Stimulated activated CD4-positive, alpha-beta T cell treated with anti-CD3 and anti-CD28 coated beads, Interleukin-12 subunit alpha, Interleukin-12 subunit beta, amount 100 ng/mL, for 48 hours (primary cell): ENCODE measurements at places on chromosomes 16 and 17.

DNA sequence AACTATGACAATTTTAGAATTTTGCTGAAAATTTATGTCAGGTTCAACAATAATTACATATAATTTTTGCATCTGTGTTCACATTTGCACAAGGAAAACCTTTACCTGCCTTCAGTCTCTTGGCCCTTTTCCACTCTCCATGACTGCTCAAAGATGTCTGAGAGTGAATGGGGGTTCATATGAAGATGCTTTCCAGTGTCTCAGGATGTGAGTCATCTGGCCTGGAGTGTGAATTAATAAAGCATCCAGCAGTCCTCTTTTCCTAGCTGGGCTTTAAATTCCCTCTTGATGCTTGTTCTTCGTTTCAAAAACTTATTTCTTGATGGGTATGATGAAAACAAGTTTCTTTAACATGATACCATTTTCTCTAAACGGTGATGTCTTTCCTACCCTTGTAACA lies 99.9 kb downstream of the CDK5R1 start:
- DNase-seq, result no peak

DNA sequence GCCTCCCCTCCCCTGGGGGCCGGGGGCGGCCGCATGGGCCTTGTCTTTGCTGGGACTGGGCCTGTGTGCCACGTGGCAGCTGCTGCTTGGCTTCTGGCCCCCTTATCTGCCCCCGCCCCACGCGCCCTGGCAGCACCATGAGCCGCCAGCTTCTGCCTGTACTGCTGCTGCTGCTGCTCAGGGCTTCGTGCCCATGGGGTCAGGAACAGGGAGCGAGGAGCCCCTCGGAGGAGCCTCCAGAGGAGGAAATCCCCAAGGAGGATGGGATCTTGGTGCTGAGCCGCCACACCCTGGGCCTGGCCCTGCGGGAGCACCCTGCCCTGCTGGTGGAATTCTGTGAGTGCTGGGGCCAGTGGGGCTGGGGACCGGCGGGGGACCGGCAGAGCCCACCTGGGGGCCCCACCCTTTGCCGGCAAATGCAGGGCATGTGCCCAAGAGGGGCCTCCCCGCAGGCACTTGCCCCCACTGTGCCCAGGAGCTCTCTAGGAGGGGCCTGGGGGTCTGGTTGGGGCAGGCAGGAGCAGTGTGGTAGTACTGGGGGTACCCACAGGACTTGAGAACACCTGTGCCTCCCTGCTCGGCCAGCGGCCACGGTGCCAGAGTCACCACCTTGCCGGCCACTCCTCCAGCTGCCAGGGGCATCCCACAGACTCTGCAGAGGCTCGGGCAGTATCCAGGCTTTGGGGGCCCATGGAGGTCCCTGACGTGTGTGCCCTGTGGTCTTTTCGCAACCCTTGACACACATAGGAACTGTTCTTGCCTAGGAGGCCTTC lies at the start of gene PDIA2:
PDIA2 (plus strand) TSS at position 132 of the 773 bp plus-strand sequence; CDS start at position 138, 6 bp downstream.
- DNase-seq, result no peak

DNA sequence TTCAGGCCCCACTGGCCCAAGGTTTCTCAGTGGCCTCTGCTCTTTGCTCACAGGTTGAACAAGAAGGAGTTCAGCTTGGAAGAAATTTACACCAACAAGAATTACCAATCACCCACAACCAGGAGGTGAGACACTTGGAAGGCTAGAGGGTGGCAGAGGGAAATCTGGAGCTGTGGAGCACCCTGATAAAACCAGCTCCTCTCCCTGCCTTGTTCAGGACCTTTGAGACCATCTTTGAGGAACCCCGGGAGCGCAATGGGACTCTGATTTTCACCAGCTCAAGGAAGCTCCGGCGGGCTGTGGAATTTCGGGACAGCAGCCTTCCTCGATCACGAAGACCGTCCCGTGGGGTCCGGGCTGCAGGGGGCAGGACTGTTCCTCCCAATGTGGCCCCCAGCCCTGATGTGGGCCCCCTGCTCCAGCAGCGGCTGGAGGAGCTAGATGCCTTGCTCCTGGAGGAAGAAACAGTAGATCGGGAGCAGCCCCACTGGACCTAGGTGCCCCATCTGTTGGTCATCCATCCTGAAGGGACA lies 2.4 kb upstream of the FBRS start:
- DNase-seq, result no peak

GRCh38 chr16:79019431-79019830 lies 581.1 kb downstream of the MAF start:
- no peak for DNase-seq

DNA sequence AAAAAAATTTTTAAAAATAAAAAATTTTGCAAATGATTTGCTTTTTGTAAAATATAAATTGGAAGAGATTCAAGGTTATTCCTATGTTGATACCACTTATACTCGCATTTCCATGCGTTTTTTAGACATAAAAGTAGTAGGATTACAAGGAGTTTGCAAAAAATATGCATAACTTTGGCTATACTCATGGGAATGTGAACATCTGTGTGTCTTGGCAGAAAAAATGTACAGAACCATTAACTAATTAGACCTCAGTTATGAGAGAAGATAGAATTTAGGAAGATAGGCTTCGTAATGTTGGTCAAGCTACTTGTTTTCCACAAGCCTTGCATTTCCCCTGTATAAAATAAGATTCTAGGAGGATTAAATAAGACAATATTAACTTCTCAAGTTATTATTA lies 61.1 kb upstream of the VPS4A start:
- DNase-seq, result no peak

DNA sequence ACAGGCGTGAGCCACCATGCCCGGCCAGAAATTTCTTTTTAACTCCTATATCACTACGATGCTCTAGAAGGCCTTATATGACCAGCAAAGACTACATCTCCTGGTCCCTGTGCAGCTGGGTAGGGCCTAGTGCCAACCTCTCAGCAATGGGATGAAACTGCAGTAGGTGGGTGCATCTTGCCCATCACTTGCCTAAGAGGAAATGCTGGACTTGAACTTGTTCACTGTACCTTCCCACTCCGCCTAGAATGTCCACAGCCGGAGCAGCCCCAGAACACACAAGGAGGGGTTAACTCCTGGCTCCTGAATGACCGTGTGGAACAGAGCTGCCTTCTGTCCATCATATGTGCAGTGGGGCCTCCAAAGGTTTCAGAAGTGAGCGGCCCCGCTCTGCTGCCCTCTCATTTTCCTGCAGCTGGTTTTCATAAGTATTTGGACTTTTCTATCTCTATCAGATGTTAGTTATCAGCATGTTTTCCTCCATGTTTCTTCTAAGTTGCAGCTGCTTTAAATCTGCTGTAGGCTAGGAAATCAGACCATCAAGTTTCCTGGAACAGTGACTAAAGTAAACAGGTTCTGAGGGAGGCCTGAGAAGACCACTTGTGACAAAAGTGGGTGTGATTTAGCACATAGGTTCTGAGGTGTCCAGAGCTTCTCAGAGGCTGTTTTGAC lies 52.5 kb downstream of the WSB1 start:
- DNase-seq, result no peak

DNA sequence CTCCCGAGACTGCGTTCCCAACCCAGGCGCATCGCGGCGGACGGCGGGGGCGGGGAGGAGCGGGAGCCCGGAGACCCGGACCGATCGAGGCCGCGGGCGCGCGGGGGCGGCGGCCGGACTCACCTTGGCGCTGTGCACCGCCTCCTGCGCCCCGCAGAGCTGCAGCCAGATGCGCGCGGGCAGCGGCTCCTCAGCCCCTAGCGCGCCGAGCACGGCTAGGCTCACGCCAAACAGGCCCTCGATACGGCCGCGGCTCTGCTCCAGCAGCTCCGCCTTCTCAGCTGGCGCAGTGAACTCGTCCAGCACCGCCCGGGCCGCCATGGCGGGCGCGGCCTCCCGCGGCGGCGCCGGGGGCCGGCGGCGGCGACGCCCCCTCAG lies 339 bp downstream of the N4BP1 start:
- DNase-seq, result no peak
